SHP77 treated with DMSO at 0.1 percent for 48 hours (cell line): ENCODE measurements at places on chromosomes 11 and 22.

DNA sequence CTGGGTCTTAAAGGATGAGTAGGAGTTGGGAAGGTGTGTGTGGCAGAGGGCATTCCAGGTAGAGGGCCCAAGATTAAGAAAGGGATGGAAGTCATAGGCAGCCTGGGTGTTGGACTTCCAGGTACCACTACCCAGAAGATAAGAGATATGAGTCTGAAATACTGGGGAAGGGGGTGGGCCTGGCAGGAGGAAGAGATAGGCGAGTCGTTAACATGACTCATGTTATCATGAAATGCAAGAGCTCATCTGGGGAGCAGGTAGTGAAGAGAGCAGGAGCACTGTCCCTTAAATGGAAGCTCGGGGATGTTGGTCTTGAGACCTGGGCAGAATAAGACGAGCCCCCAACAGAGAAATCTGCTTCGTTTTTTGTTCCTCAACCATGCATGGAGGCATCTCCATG, 10.2 kb downstream of the ZC3H7B start:
- no peak for DNase-seq

DNA sequence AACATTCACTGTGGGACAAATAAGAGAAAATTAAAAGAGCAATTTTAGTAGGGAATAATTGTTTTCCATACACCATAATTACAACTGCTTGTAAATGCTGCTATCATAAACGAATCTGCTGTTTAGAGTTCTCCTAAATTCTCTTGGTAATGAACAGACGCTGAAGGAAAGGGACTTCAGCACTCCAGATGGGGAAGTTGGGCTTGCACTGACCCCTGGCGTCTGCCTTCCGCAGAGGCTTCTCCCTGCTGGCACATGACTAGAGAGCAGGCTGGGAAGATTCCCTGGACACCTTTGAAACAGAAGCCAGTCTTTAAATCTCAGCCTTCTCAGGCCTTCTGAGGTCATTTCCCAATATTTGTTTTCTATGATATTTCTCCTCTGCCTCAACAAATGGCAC, 84.1 kb downstream of the NXPE2 start:
- peak; percentile 20 for DNase-seq

- no peak for DNase-seq
These were observed 29.2 kb downstream of the IL10RA start for GRCh38 chr11:118015385-118015841.

DNA sequence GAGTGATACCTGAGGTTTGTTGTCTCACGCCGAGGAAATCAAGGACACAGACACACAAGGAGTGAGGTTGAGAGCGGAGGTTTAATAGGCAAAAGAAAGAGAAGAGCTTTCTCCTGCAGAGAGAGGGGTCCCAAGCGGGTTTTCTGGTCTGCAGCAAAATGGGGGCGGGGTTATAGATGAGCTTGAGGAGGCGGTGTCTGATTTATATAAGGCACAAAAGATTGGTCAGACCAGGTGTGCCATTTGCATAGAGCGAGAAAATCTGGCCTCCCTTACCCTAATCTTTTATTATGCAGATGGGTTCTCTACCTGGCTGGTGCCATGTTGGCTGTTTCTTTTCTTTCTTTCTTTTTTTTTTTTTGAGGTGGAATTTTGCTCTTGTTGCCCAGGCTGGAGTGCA, 11.8 kb downstream of the C11orf96 start:
- no peak for DNase-seq

DNA sequence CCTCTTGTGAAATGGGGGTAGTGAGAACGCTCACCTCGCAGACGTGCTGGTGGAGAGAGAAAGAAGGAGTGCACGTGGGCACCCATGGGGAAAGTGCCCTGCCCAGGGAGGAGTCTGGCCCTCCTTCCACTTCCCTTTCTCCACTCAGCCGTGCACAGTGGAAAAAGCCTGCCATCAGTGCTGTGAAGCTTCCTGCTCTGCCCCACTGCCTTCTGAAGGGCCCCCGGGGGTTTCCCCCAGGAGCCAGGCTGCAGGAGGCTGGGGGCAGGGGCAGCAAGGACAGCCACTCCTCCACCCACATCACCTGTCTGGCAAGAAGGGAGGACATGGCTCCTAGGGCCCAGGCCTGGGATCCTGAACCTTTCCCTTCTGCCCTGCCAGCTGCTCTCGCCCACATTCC, 7.6 kb downstream of the TP53I11 start:
- no peak for DNase-seq

- no peak for DNase-seq
These were observed 69.3 kb downstream of the MICAL3 start for GRCh38 chr22:17954860-17955587.

DNA sequence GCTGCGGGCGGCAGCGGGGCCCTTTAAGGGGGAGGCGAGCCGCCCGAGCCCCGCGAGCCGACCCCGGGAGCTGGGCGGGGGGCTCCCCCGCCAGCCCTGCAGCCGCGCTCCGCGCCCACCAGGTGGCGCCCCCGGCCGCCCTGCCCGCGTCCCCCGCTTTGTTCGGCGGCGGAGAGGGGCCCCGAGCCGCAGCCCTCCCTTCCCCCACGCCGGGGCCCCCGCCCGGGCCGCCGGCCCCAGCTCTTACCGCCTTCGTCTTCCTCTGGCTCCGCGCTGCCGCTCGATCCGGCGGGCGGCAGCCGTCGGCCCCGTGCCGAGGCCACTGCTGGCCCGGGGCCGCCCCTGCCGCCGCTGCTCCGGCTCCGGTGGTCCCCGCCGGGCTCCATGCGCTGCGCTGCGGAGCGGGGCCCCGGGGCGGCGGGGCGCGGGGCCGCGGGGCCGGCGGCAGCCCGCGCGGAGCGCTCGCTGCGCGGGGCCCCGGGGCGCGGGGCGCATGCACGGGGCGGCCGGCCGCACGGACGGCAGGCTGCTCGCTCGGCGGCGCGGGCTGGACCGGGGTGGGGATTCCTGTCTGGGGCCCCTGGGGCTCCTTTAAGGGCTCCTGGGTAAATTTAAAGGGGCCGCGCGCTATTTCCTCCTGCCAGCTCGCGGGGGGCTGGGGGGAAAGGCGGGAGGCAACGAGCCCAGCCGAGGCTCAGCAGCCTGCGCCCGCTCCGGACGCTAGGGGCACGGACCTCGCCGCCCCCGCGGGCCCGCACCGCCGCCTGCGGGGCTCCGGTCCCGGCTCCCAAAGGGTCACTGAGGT, at the start of gene ZFTA:
Gene ZFTA, minus strand, starts transcription at position 539 of the 805 bp plus-strand sequence. Its CDS starts 153 bp downstream, at position 386.
- no peak for DNase-seq

DNA sequence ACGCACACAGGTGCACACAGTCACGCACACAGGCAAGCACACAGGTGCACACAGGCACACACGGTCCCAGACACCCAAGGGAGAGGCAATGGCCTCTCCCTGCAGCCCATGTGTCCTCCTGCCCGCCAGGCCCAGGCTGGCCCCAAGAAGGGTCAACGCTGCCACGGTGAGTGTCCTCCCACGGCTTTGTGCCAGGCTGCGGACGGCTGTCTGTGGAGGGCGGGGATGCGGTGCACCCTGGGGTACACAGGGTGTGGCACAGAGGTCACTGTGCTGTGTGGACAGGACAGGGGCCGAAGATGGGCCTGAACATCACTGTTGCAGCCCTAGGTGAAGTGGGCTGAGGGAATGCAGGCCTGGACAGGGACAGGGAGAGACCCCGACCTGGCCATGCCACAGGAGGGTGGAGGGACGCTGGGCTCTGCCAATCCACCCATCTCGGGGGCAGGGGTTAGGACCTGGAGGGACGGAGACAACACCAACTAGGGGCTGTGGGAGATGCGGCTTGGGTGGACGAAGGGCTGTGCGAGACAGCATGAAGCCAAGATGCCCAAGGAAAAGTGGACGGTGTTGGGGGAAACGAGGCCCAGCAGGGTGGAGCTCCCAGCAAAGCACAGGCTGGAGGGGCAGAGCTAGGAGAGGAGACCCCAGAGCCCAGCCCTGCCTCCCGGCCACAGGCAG, 523.8 kb downstream of the BRD1 start:
- no peak for DNase-seq

GRCh38 chr11:76978818-76979217, 55.4 kb upstream of the B3GNT6 start:
- DNase-seq: no peak

- DNase-seq: peak; percentile 12
These were observed 3.9 kb upstream of the ARFGAP3 start for GRCh38 chr22:42860968-42861367.

DNA sequence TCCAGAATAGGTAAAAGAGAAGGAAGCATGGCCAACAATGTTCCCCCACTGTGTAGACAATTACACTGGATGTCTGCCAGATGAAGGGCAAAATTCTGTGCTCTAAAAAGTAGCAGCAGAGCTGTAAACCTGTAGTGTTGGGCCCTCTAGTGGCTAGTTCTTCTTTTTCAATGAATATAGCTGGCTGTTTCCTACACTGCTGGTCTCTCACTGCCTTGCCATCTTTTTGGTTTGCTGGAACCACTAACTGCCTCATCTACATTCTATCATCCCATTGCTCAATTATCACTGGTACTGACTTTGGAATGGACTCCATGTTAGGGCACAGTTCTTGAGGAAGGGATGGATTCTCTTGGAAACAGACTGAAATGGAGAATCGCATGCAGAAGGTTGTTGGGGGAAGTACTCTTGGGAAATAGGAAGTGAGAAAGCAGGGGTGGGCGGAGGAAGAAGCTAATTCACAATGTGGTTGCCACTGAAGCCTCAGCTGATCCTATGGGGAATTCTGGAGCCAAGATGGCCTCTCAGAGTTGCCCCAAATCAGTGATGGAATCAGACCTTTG, 17.9 kb downstream of the KCNE3 start:
- DNase-seq: peak; percentile 95

DNA sequence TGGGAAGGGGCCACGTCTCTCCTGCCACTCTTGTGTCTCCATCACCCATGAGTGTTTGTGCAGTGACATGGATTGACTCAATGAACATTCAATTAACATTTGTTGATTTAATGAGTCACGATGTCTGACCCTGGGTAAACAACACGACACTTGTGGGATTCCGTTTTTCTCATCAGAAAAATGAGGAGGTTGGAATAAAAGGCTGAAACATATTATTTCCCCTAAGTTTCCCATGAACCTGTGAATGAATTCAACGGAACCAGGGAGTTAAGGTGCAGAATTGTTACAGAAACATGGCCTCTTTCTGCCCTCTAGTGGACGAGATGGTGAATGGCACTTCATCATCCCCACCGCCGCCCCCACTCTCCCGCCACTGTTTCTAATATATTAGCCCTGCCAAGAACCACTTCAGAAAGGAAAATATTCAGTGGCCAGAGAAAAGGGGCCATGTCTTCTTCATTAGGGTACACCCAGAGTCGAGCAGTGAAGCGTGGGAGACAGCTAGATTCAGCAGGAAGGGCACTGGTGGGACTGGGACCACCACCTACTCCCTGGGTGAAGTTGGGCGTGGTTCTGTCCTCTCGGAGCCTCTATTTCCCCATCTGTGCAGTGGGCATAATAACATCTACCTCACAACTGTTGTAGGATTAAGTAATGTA, 46.3 kb upstream of the SYT13 start:
- DNase-seq: peak; percentile 48

DNA sequence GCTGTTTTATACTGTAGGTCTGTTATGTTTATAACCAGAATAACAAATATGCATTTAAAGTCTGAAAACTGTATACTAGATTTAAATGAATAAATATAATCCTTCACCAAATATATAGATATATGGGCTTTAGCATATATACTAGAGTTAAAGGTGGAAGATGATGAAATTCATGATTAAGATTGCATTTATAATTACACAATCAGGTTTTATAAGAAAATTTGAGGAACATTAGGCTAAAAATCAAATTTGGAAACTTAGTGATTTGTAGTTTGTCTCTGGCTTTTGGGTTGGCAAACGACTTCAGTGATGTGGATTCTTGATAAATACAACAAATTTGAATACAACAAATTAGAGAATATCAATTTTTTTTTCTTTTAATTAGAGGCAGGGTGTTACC, 10.0 kb downstream of the BCL2L13 start:
- no peak for DNase-seq

DNA sequence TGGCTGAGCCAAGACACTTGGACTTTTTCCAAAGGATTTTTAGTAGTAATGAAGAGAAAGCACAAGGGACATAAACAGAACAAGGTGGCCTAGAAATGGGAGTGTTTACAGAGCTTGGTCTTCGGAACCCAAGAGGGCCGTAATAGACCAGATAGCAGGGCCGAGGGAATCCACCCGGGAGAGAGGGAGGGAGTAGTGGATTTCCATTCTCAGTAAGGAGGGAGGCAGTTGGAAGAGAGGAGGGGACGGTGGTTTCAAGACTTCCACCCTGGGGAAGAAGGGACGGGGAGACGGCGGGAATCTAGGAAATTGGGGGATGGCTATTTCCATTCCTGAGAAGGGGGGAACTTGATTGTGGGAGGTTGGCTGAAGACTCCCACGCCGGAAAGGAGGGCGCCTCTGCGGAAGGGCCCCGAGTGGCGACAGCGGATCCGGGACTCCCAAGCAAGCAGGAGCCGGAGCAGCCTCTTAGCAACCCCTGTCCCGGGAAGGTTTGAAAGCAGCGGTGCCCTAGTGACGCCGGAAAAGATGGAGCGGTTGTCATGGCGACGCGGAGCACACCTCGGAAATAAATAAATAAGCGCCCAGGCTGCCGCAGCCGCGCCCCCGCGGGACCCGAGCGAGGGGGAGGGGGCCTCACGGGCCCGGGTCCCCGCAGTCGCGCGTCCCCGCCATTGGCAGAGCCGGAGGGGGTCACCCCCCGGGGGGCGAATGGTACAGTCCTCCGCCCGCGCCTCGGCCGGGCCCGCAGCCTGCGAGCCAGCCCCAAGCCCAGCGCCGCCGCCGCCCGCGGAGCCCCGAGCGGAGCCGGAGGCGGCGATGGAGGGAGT, 31.6 kb downstream of the EIF3F start:
- DNase-seq: no peak

DNA sequence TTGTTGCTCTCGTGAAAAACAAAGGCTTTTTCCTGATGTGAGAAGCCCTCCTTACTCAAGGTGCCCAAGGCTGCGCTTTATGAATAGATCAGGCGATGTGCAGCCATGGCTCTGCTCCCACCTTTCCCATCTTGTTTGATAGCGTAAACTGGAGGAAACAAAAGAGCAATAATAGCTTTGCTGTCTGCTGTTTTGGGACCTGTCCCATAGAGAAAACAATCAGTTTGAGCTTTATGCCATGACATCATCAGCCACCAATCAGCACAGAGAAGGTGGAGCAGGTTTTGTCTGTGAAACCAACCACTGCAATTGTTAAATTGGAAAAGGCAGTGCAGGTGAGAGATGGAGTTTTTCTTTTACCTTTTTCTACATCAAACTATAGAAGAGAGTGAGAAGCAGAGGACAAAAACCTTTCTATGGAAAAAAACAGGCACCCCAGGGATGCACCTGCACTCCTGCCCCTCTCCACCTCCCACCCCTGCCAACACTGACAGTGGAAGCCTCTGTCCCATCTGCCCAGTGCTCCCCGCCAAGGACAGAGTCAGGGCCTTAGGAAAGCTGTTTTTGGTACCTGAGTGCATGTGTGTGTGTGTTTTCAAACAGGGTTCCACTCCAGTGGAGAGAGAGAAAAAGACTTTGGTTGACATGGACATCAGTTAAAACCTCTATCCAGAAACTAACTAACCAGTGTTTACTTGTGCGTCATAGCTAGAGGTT, 80.7 kb downstream of the MICAL3 start:
- no peak for DNase-seq

DNA sequence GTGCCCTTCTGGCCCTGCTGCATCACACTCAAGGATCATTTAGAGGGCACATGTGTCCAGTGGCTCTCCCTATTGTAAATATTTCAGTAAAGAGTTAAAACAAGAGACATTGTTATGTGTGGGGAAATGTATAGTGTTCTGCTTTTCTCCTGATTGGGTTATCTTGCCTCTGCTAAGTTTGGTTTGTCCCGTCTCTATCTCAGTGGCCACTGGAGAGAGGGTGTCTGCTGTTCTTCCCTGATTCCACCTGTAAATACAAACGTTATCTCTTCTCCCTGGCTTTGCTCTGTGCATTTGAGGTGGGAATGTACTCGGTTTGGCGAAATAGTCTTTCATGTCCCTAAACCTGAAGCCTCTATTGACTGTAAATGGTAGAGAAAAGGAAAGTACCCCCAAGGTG, 6.3 kb downstream of the MIEF1 start:
- no peak for DNase-seq

GRCh38 chr11:86559311-86559945, 113.0 kb downstream of the ME3 start:
- no peak for DNase-seq
